ENCODE measurements at places on chromosomes 1 and 21. TPM values are rescaled to one million over a fixed set of nuclear protein-coding genes. Genes with fewer than 3 reads are reported as not detected.

Gene BRINP2
- total RNA-seq, result not detected

Gene MRTO4
- 18.6 TPM for total RNA-seq

Gene C1orf210
- total RNA-seq, result not detected

Gene NPPA
- not detected for total RNA-seq

Gene TMEM53
- 1.7 TPM for total RNA-seq

Gene NHLH1
- 0.42 TPM for total RNA-seq

Gene TNFRSF8
- not detected for total RNA-seq

DNA sequence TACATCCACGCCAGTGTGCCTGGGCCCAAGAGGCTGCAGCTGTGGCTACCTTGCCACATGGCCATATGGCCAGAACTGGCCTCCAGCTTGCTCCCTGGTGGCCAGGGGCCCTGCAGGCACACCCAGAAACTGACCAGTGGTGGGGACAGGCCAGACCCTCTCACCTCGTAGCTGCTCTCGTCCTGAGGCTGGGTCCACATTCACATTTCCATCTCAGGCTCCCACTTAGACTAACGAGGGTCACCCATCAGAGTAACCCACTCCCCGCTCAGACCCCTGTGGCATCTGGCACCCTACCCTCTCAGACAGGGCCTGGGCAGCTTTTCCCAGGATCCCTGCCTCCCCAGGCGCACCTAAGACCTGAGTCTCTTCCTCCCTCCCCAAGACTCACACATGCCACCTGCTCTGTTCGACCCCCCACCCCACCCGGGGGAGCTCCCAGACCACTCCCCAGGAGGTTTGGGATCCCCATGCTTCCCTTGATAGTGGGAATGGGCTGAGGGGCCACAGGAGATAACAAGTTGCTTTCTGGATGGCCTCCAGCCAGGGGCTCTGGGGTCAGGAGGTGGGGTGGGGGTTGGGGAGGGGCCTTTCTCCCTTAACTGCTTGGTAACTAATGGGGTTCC lies 21.3 kb upstream of the RNU1-4 start:
- no peak overlapping the region for H3K27ac ChIP-seq
- H3K36me3 ChIP-seq, result no peaks in the 10 kb centered on the region
- no peaks in the 10 kb centered on the region for H3K27me3 ChIP-seq
- no peak overlapping the region for H3K4me3 ChIP-seq
- no peaks in the 10 kb centered on the region for H3K4me1 ChIP-seq

DNA sequence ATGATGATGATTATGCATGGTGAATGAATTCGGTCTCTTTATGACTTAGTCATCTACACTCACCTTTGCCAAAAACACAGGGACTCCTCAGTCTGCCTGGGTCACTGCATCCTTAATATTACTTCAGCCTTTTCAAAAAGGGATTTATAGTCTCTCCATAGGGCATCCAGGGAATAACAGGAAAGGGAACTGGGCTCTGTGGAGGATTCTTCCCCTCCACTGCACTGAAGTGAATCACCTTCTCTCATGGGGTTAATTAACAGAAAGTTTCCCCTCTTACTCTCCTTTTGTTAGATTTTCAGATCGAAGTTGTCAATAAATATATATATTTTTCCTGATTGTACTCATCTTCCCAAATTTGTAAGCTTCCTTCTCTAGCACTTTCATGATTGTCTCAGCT lies at the start of gene OR6K3:
OR6K3 (minus strand) TSS at position 101 of the 400 bp plus-strand sequence. CDS start 2,605 bp downstream, outside the sequence.
- no peak within 1 kb of the TSS for H3K4me3 ChIP-seq
- no peak for DNase-seq
- H3K4me1 ChIP-seq, result no peaks in the 10 kb centered on the region
- no peak within 1 kb of the TSS for H3K27ac ChIP-seq
- H3K36me3 ChIP-seq, result no peaks in the 10 kb centered on the region

- H3K4me1 ChIP-seq, result peaks cover 3% of the 10 kb centered on the region
- H3K27ac ChIP-seq, result no peak overlapping the region
- no peaks in the 10 kb centered on the region for H3K36me3 ChIP-seq
- H3K27me3 ChIP-seq, result no peaks in the 10 kb centered on the region
- no peak for DNase-seq
Observed at GRCh38 chr1:165703648-165704047, 5.3 kb upstream of the ALDH9A1 start.

- H3K4me1 ChIP-seq, result no peaks in the 10 kb centered on the region
- peak; percentile 27 for DNase-seq
- H3K4me3 ChIP-seq, result no peak overlapping the region
- H3K27ac ChIP-seq, result no peak overlapping the region
- H3K27me3 ChIP-seq, result no peaks in the 10 kb centered on the region
Observed at GRCh38 chr1:5286244-5286643, 631.8 kb downstream of the AJAP1 start.

DNA sequence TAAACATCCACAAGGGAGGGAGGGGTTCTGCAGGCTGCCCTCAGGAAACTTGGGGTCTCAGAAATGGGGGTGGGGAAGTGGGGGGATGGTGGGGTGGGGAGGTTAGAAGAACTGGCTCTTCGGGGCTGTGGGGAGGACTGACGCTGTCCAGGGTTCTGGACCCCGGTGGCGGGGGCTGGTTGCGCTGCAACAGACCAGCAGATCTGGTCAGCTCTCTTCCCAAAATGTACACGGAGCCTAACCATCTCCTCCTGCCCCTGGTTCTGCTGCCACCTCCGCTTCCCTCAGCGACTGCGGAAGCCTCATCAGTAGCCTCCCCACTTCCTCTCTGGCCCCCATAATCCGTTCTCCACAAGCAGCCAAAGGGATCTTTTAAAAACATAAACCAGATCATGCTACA lies 29.3 kb upstream of the C1QA start:
- H3K27ac ChIP-seq, result no peak overlapping the region
- H3K27me3 ChIP-seq, result no peaks in the 10 kb centered on the region
- no peaks in the 10 kb centered on the region for H3K4me1 ChIP-seq
- no peaks in the 10 kb centered on the region for H3K36me3 ChIP-seq
- no peak for DNase-seq

GRCh38 chr21:35737899-35738346 lies 322.4 kb downstream of the SETD4 start:
- H3K4me1 ChIP-seq, result no peaks in the 10 kb centered on the region
- no peaks in the 10 kb centered on the region for H3K36me3 ChIP-seq
- no peak overlapping the region for H3K27ac ChIP-seq
- no peaks in the 10 kb centered on the region for H3K27me3 ChIP-seq

- H3K4me1 ChIP-seq, result no peaks in the 10 kb centered on the region
- H3K27me3 ChIP-seq, result no peaks in the 10 kb centered on the region
- H3K27ac ChIP-seq, result no peak overlapping the region
Observed at GRCh38 chr1:30319765-30320580, 403.4 kb downstream of the MATN1 start.

DNA sequence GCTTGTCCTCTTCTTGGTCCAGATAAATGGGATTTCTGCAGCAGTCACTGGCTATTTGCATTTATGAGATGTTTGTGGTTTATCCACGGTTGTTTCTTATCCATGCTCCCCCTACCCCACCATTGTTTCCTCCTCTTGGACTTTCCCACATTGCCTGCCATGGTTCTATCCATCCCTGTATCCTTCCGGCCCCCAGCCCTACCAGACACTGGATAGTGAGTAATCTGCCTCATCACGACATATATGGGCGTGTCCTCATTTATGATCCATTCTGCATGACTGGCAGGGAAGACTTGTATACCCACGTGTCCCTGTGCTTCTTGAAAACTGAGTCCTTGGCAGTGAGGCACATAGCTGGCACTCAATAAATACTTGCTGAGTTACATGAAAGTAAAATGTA lies 40.1 kb downstream of the CACNA1S start:
- H3K4me3 ChIP-seq, result no peak overlapping the region
- H3K27ac ChIP-seq, result no peak overlapping the region
- H3K36me3 ChIP-seq, result no peaks in the 10 kb centered on the region
- H3K27me3 ChIP-seq, result no peaks in the 10 kb centered on the region
- no peaks in the 10 kb centered on the region for H3K4me1 ChIP-seq
- no peak for DNase-seq

DNA sequence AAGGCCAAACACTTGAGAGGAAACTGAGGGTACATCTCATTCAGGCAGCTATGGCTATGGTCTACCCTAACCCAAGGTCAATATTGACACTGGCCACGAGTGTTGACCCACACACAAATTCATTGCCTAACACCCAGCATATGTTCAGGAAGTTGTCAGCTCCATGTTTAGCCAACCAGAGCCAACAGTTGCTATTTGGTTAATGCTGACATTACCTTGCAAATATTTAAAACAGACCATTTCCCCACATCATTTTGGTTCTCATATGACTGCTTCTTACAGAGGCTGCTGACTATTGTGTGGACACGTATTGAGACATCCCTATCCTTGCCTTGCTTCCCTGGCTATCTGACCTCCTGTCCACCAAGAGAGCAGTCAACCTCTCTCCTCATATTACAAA lies 97.3 kb downstream of the LMX1A start:
- no peak for DNase-seq
- H3K4me3 ChIP-seq, result no peak overlapping the region
- no peaks in the 10 kb centered on the region for H3K36me3 ChIP-seq
- no peaks in the 10 kb centered on the region for H3K27me3 ChIP-seq
- no peaks in the 10 kb centered on the region for H3K4me1 ChIP-seq

- H3K4me3 ChIP-seq, result no peak overlapping the region
- no peak overlapping the region for H3K27ac ChIP-seq
- H3K36me3 ChIP-seq, result no peaks in the 10 kb centered on the region
- no peak for DNase-seq
Observed at GRCh38 chr1:85078903-85079302, 30.6 kb upstream of the MCOLN3 start.

DNA sequence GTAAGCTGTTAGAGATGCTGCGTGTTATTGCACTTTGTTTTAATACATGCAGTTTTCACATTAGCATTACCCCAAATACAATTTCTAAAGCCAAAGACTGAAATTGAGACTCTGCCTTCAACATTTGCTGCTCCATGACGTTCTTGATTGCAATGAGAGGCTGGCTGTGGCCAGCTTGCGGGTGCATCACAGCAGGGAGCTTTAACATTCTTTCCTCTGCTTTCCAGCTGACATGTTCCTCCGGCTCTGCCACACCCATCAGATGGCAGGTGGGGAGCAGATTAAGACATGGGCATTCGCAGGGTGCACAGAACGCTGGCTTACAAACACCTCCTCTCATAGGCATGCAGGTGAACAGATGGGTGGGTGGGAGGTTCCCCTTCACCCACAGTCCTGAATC lies 314.1 kb downstream of the DISC1 start:
- no peak overlapping the region for H3K4me3 ChIP-seq
- H3K27ac ChIP-seq, result no peak overlapping the region
- no peaks in the 10 kb centered on the region for H3K27me3 ChIP-seq
- H3K4me1 ChIP-seq, result no peaks in the 10 kb centered on the region
- no peaks in the 10 kb centered on the region for H3K36me3 ChIP-seq

DNA sequence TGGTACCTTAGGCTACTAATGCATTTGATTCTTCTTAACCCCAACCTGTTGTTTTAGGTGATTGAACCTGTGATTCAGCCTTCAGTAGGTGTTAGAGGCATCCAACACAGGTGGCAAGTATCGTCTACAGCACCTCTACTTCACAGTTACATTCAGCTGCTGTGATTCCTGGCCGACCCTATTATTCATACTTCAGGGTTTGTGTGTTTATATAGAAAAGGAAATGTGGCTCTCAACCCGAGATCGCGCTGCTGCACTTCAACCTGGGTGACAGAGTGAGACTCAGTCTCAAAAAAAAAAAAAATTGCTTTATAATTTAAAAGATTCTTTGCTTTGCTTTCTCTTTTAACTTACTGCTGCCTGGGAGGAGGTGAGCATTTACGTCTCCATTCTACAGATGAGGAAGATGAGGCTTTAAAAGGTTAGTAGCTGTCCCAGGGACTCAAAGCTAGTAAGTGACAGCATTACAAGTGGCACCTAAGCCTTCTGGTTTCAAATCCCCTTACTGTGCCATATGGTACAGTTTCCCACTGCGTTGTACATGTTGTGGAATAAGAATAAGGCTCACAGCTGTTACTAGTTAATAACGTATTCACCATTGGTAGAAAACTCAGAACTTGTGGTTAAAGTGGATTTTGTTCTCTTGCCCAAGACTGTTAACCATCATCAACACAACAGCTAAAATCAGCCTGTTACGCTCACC lies 9.9 kb upstream of the GPR25 start:
- peak overlapping the region; percentile 5 for H3K4me3 ChIP-seq
- H3K36me3 ChIP-seq, result no peaks in the 10 kb centered on the region
- peak; percentile 38 for DNase-seq
